AG10803 (cell line): ENCODE measurements at places on chromosomes 7 and 10.

DNA sequence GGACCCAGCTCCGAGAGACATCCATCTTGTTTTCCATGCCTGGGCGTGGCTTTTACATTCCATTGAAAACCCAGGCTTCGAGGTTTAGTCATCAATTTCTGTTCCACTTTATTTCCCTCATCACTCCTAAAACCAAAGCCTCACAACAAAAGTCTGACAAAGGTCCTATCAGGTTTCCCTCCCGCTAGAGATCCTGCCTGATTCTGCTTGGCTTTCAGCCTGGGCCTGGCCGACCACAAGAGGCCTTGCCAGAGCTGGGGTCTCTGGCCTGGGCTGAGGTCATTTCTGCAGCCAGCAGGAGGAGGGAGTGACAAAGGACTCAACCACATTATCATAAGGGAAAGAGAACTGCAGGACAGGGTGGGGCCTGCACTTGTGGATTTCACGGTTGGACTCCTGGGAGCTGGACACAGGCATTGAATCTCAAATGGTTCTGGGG is 167.0 kb downstream of the FANK1 start:
- DNase-seq = peak; percentile 72

DNA sequence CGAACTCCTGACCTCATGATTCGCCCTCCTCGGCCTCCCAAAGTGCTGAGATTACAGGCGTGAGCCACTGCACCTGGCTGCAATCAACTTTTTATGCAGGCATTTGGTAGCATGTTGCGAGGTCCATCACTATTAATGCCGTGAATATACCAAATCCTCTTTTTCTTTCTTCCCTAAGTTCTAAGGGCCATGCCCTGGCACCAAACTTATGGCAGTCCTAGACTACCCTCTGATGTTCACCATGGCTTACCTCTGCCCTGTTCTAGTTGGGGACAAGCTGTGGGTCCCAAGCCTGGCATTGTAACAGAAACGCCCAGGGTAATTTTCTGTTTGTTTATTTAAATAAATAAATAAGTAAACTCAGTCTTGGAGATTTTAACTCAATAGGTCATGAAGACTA is 13.3 kb downstream of the PRSS2 start:
- DNase-seq = no peak

GRCh38 chr10:72812415-72812752 is 81.2 kb upstream of the OIT3 start:
- DNase-seq = no peak

- DNase-seq = no peak
These were observed 89.6 kb upstream of the LANCL2 start for GRCh38 chr7:55275291-55276200.

DNA sequence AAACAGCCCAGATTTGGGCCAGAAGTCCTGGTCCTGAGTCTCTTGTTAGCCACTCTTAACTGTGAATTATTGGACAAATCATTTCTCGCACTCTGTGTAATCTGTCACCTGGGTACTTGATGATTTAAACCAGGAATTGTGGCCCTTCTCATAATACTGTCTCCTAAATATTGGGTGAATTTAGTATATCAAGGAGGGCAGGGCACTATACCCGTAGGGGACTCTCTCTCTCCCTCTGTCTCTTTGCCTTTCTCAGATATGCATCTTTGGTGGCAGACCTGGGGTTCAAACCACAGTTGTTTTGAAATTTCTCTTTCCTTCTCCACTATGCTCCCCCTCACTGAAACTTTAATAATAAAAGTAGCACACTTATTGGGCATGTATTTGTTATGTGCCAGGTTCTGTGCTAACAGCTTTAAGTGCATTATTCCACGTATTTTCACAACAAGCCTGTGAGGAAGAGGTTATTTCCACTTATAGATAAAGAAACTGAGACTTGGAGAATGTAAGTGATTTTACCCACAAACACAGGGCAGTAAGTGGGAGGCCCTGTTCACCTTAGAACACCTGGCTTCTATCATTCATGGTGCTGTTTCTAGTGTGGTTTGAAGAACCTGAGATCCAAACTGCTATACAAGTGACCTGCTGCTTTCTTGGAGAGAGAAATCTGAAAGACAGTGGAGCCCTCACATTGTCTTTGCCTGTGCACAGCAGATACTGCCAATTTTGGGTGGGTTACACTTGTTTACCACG is 11.8 kb downstream of the FAS start:
- DNase-seq = no peak

DNA sequence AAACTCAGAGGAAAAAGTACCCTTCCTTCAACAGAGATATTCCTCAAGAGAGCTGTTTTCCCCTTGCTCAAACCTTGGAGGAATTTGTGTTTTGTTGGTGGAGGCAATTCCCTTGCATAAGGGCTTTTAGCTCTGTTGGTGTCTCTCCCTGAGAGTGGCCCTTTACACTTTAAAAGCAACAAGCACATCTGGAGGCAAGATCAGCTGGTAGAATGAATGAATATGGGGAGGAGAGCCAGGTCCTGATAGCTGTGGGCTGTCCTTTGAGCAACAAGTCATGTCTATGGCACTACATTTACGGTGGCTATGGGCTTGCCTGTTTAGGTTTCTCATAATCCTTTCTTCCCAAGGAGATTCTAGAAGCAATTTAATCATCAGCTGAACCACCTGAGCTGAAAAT is 384.0 kb downstream of the SORCS3 start:
- no peak for DNase-seq

- DNase-seq = no peak
These were observed 99.9 kb upstream of the JAZF1 start for GRCh38 chr7:28280516-28280915.

DNA sequence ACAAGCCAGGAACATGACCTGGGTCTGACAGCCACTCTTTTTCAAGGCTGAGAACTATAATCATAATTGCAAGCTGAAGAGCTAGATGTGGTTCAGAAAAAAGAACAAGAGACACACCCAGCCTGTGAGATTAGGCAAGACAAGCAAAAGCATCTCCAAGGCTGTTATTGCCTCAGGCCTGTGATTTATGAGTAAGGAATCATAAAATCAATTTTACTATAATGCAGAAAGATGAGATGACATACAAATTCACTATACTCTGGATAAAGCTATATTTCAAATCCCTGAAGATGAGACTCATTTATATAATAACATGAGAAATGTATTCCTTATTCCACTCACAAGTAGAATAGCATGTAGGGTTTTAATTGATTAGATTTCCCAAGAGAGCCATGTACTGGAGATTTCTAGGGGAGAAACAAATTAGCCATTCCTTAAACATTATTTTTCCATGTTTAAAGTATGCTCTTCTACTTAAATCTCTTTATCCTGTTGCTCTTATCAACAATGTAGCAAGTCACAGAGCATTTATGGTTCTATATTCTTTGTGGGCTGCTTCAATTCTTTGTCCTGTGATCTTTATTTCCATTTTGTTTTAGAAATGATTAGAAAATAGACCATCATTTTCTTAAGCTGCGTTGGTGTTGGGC is 47.4 kb downstream of the FHIP2A start:
- DNase-seq = peak; percentile 53

GRCh38 chr7:40583667-40584444 is 449.1 kb downstream of the SUGCT start:
- DNase-seq = peak; percentile 75
